ENCODE measurements at places on chromosomes 13 and 19.

DNA sequence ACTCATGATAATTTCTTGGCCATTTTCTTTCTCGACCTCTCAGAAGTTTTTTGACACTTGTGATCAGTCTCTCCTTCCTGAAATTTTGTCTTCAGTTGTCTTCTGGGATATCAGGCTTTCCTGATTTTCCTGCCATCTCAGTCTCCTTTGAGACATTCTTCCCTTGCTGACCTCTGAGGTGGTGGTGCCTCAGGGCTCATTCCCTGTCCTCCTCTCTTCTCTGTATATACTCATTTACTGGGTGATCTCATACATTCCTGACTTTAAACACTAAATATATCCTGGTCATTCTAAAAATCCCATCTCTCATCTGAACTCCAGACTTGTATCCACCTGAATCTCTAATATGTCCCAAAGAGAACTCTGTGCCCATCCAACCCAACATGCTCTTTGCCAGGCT lies 31.3 kb upstream of the STARD13 start:
- no peak for DNase-seq

- DNase-seq = no peak
Observed at GRCh38 chr13:84654654-84655275, 772.5 kb upstream of the SLITRK1 start.

- no peak for DNase-seq
Observed at GRCh38 chr13:113927661-113928581, 46.0 kb downstream of the C13orf46 start.

DNA sequence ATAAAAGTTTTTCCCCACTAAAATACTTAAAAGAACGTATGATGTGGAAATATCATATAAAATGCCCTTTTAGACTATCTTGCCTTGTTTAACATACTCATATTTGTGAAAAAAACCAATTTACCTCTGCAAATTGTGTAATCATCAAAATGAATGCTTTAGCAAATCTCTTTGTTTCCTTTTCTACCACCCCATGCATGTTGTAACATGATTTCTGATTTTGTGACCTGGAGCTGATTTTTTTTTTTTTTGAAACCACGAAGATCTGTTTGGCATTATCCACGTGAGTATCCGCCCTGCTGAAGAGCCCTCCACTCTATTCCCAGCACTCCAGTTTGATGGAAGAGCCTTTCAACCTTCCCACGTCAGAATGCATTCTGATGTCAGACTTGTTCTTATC lies 245.8 kb upstream of the NBEA start:
- no peak for DNase-seq

DNA sequence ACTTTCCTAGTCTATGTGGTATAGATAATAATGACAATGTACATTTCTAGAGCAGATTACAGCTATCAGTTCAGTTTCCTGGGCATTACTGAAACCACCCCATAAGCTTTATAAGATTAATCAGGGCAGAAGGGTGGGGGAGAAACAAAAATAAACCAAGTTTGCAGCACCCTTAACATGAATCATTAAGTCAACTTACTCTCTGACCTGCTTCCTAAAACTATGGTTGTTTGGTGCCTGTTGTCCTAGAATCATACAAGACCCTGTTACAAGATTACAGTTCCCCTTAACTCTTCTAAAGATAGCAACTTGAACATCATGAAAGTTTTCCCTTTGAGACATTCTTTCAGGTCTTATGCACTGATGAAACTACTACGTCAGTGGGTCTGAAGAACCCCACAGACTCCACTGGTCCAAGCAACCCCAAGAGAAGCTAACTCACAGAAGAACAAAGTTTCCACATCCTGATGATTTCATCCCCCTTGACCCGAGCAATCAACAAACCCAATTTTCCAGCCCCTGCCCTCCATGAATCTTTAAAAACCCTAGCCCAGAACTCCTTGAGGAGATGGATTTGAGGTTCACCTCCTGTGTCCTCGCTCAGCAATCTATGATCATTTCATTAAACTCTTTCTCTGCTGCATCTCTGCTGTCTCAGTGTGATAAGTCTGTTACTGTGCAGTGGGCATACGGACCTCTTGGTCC lies 336.5 kb downstream of the FOXO1 start:
- no peak for DNase-seq

- DNase-seq = no peak
Observed at GRCh38 chr19:35733180-35734125, 8.8 kb downstream of the IGFLR1 start.
